GM12865 (cell line): ENCODE measurements at places on chromosomes 12 and 14.

- no peak for DNase-seq
These were observed 16.5 kb downstream of the KLHL28 start for GRCh38 chr14:44945264-44945663.

GRCh38 chr14:68076451-68076850, 256.9 kb downstream of the RAD51B start:
- DNase-seq = no peak

DNA sequence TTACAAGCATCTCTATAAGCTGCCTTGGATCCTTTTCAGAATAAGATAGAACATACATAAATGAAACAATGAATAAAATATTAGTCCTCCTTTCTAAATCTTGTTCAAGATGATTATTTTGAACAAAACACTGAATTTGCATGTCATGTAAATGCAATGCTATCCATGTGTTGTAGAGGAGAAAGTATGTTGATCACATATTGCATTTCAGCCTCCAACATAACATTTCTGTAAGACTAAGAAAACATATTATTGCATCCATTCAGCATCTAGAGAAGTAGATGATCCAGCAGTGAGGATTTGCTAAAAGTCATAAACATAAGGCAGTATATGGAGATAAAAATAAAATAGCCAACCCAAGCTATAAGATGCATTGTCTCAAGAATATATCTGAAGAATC, 172.6 kb downstream of the CPNE8 start:
- no peak for DNase-seq

DNA sequence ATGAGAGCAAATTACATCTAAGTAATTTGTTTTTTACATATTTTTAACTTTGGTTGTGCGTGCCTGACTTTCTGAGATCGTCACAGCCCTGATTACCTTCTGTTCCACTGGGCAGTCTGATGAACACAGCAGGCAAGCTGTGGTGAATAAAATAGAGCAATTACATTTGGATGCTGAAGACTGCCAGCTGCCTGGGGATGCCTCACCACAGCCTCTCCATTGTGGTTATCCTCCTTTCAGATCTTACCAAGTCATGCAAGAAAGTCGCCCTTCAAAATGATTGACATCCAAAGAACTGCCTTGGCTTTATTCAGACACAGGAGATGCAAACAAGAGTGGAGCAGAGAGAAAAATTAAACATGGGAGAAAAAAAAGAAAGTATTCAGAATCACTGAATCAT, 456.6 kb upstream of the TMPO start:
- DNase-seq = no peak

DNA sequence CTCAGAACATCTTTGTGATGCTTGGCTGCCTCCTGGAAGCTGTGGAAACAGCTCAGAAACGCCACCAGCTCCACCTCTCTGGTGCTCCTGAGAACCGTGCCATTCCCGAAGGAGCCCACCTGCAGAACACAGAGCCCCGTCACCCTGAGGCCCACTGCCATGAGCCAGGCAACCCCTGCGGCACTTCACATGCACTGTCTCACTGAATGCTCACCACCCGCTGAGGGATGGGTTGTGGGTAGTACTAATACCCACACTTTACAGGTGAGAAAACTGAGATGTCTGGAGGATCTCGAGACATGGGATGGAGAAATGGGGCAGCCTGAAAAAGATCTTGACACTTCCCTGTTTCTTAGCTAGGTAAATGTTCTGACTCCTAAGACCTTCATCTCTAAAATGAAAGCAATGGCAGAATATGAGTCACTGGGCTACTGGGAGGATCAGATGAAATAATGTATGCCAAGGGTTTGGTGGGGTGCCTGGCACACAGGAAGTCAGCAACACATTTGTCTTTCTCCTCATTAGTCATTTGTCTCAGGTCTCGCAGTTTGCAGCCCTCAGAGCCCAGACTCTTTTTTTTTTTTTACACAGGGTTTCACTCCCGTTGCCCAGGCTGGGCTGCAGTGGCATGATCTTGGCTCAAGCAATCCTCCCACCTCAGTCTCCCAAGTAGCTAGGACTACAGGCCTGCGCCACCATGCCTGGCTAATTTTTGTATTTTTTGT, 5.3 kb downstream of the OASL start:
- DNase-seq = peak; percentile 45
